Right lobe of liver (tissue), 6 donors: ENCODE measurements at places on chromosomes 3 and 15. TPM values are rescaled to one million over a fixed set of nuclear protein-coding genes. Genes with fewer than 3 reads are reported as not detected.

The MEGF11 gene
- total RNA-seq = not detected

The POPDC2 gene
- 0.92 TPM for total RNA-seq

The NOX5 gene
- 0.15 TPM for total RNA-seq

- no peak for DNase-seq
Observed at GRCh38 chr3:115704661-115705338, 81.5 kb downstream of the GAP43 start.

DNA sequence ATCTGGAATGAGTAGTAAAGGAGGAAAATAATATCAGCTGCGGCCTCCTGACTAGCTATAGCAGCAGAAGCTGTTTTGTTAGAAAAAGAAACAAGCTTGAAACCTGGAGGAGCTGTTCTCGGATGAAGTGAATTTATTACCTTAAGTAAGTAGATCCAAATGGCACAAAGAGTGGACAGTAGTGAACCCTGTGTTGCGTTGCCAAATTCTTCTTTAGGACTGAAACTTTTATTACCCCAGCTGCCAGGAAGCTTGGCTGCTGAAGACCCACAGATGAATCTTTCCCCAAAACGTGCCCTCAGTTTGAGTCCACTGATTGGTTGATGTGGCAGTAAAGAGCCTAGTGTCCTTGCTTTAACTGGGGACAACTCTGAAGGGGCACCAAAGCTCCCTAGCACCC is 366.8 kb upstream of the GBE1 start:
- DNase-seq = no peak

DNA sequence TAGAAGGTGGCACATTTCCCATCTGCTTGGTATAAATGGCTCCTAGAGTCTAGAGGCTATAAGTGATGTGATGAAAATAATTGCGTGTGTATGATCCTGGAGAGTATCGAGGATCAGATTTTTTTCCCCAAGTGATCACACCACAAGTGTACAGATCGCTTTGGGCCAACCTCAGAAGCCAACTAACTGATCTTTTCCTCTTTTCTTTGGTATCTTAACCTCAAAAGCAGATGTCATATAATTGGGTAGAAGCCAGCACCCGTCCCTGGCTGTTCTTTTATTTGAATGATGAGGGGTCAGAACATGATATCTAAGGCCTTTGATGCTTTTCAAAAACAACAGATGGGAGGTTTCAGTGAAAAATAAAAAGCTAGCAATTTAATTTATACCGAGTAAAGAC is 3.3 kb downstream of the P2RY14 start:
- DNase-seq = no peak

DNA sequence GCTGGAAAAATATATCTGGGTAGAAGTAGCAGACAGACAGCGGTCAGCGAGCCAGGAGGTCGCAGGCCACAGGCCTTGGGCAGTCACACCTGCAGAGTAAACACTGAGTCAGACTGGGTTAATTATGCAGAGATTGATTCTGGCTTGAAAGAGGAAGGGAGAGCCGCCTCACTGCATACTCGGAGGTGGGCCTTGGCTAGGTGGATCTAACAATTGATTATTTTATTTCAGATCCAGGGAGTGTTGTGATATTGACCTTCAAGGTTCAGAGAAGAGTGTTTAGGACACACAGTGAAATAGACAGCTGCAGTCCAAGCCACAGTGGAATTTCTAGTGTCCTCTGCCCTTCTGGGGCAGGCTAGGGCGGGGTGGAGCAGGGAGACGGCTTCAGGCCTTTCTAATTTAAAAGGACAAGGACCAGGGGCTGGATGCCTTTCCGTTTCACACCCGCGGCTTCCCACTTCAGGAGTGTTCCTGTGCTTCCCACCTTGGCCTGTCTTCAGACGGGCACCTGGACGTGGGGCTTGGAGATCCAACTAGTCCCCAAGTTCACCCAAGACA is 237.3 kb downstream of the XXYLT1 start:
- DNase-seq = peak; percentile 90

GRCh38 chr15:95793231-95793630 is 537.3 kb upstream of the NR2F2 start:
- DNase-seq = no peak

GRCh38 chr3:125058529-125058928 is 2.7 kb upstream of the HEG1 start:
- no peak for DNase-seq

DNA sequence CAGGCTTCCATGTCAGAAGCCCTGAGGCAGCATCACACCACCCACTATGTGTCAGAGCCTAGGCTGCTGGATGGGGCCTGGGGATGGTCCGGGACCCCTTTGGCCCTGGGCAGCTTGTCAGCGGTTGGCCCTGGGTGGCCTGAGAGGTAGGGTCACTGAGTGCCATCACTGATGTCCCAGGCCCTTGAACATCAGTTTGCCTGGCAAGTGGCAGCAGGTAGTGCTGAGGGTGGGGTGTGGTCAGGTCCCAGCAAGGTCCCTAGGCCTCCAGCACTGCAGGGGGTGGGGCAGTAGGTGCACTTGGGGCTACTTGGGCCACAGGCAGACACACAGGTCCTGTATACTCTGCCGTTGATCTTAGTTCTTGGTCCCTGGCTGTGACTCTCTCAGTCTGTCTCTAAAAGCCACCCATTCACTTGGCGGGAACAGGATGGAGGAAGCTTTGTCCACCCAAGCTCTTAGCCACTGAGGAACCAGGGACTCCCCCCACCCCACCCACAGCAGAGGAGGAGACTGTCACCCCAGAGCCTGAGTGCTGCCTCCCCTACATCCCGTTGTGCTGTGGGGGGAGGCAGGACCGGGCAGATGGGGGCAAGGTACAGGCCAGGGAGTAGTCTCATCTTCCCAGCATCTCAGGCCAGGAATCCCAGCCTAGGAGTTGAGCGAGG is 5.8 kb downstream of the GNAI2 start:
- DNase-seq = no peak

DNA sequence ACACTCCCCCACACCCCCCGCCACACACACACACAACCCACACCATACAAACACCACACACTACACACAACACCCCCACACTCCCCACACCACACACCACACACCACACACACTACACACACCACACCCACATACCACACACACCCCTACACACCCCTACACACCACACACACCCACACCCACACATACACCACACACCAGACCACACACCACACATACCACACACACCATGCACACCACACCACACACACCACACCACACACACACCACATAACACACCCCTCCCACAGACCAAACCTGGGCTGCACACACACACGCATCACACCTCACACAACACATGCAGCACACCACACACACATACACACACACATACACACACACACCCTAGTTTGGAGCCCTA is 1.8 kb upstream of the RASGRF1 start:
- no peak for DNase-seq

GRCh38 chr15:40420793-40421192 is 15.2 kb downstream of the IVD start:
- peak; percentile 79 for DNase-seq

DNA sequence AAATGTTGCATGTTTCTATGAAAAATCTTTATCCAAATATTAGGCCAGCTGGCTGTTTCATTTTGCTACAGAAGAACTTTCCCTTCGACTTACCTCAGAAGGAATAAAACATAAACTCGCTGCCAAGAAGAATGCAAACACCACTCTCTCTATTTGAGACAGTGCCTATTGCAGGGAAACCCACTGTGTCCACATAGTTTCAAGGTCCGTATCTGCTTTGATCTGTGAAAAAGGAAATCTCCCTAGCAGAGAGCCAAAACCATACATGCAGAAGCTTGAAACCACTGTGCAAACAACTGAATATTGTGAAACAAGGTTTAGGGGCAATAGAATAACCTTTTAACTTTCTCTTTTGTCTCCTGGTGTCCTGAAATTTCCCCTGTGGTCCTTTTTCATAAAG is 35.0 kb upstream of the CAPN7 start:
- DNase-seq = no peak

- no peak for DNase-seq
Observed at GRCh38 chr3:76753599-76753998, 286.3 kb upstream of the ROBO2 start.
